ENCODE measurements at places on chromosomes 16 and 17. TPM values are rescaled to one million over a fixed set of nuclear protein-coding genes. Genes with fewer than 3 reads are reported as not detected.

The CCL16 gene
- total RNA-seq: not detected

The CCL18 gene
- not detected for total RNA-seq

The RNF222 gene
- total RNA-seq: not detected

The C16orf92 gene
- not detected for total RNA-seq

The AURKB gene
- 166 TPM for total RNA-seq

The ADAP2 gene
- total RNA-seq: 2.9 TPM

The ABHD15 gene
- 21.1 TPM for total RNA-seq

Data from A549 treated with CpdA at 1 μM for 4 hours (cell line).